ENCODE measurements at places on chromosomes 1 and 21. TPM values are rescaled to one million over a fixed set of nuclear protein-coding genes. Genes with fewer than 3 reads are reported as not detected.

Gene CD1B
- total RNA-seq: not detected

Gene HCRTR1
- not detected for total RNA-seq

Gene ID3
- 38.4 TPM for total RNA-seq

Gene FRRS1
- total RNA-seq: 5.1 TPM

Gene ZSWIM5
- 1.5 TPM for total RNA-seq

Gene ZNF692
- 21.2 TPM for total RNA-seq

Gene TMEM200B
- 67.5 TPM for total RNA-seq

Gene AMIGO1
- total RNA-seq: 4.7 TPM

Gene SYDE2
- total RNA-seq: 13.3 TPM

Gene TAS1R3
- not detected for total RNA-seq

Gene TM2D1
- total RNA-seq: 62.2 TPM

Gene ZNF695
- not detected for total RNA-seq

Gene TNFRSF14
- 17.5 TPM for total RNA-seq

Gene FCRLA
- total RNA-seq: not detected

Gene F3
- total RNA-seq: 68.8 TPM

Gene TRIM46
- total RNA-seq: 4.6 TPM

Gene IKBKE
- total RNA-seq: not detected

Gene CHIA
- 0.14 TPM for total RNA-seq

Gene RHEX
- 6.4 TPM for total RNA-seq

- no peak for DNase-seq
These were observed 278.5 kb upstream of the GJB5 start for GRCh38 chr1:34476371-34476770.

DNA sequence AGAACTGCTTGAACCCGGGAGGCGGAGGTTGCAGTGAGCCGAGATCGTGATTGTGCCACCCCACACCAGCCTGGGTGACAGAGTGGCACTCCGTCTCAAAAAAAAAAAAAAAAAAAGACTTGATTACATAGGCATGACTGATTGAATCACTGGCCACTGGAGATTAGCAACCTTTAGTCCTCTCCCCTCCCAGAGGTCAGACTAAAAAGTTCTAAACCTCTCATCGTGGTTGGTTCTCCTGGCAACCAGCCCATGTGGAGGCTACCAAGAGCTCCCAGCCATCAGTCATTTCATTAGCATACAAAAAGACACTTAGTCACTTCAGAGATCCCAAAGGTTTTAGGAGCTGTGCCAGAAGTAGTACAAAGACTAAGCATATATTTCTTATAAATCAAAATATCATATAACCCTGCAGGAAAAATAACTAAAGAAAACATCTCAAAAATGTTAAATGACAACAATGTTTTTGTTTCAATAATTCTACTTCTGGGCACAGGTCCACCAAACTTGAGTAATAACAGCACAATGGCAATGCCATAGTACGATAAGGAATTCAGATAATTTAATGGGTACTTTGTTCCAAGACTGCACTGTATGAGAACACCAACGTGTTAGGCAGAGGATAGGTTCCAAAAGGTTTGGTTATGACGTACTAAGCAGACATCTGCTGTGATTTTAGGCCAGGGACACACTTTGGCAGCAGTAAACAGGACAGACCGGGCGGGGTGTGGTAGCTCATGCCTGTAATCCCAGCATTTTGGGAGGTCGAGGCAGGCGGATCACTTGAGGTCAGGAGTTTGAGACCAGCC is 18.1 kb downstream of the USP48 start:
- DNase-seq: no peak

DNA sequence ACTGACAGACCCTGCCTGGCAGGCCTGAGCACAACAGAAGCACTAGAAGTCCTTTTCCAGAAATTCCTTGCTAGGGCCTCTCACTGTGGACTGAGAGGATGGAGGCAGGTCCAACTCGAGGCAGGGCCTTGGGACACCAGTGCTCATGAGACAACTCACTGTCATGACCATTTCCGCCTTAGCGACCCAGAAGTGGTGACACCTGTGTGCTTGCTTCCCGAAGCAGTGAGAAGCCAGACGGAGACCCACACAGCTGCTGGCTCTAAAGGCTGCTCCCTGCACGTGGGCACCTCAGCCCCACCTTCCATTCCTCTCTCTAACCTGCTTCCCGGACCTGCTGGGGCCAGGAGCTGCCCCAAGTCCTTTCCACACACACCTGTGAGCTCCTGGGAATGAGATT is 33.0 kb downstream of the KCNC4 start:
- DNase-seq: no peak

DNA sequence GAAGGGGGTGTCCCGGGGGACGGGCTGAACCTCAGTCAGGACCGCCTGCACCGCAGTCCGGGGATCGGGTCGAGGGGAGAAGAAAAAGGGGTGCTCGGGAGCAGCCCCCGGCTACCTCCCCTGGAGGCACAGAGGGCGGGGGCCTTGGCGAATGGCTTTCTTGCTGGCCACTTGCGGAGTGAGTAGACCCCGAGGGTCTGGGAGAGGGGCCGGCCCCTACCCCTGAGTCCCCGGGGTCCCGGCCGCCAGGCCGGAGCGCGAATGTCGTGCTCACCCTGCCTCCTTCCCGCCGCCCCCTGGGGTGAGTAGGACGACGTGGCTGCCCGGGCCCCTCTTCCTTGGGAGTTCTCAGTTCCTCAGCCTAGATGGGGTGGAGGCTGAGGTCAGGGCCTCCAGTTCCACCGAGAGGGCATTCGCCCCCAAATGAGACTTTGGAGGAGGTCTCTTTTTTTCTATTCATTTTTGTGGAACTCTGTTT is 113.0 kb downstream of the OSBPL9 start:
- DNase-seq: no peak

GRCh38 chr1:65207317-65207716 is 59.3 kb downstream of the AK4 start:
- no peak for DNase-seq

DNA sequence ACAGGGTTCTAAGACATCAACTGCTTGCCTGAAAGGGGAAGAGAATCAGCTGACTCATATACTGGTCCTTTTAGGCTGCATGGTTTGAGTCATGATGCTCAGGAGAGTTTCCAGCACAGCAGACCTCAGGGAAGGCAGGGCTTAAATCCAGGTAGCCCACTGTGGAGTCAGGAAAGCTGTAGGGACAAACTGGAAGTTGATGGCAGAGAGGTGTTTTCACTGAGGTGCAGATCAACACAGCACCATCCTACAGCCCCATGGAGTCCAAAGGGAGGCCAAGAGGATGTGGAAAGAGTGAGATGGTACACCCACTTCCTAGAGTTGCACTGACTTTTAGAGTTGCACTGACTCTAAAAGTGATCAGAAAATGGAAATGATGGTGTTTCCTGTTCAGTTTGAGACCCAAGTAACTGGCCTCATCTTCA is 252.4 kb upstream of the DUSP10 start:
- DNase-seq: no peak

- DNase-seq: no peak
These were observed 163.3 kb downstream of the TM2D1 start for GRCh38 chr1:61561666-61562065.

DNA sequence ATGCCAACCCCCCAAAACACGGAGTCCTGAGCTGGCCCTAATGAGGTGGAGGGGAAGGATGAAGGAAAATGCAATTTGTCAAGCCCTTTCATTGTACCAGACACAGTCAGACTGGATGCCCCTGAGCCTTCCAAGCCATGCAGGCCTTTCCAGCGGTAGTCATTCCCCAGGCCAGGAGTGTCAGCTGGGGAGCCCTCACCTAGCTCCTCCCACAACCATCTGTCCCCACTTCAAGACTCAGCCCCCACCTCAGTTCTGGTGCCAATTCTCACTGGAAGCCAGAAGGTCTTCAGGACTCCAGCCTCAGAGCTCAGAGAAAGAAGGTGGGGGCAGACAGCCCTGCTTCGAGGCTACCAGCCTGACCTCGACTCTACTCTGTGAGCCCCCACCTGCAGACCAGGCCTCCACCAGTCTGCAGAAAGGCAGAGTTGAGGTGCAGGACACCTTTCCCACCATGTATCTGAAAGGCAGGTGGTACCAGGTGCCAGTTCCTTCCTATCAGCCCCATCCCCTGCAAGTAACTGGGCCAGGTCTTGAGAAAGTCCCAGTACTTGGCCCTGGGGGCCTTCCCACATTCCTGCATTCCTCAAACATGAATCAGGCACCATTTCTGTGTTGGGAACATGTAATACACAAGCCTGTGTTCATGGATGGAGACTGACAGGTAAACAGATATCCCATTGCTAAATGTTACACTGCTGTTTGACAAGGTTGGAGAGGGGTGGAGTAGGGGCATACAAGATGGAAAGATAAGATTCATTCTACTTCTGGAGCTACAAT is 180.6 kb upstream of the EDN2 start:
- DNase-seq: no peak

DNA sequence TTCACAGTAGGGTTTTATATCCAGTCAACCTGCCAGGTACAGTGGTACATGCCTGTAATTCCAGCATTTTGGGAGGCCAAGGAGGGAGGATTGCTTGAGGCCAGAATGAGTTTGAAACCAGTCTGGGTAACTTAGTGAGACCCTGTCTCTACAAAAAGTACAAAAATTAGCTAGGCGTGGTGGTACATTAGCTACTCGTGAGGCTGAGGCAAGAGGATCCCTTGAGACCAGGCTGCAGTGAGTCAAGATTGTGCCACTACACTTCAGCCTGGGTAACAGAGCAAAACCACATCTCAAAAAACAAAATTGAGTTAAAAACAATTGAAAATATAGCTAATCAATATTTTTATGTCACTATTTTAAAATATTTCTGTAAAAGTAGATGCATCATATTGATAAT is 33.2 kb downstream of the DDI2 start:
- no peak for DNase-seq

GRCh38 chr21:45845063-45845769 is 136.4 kb upstream of the COL6A1 start:
- no peak for DNase-seq

GRCh38 chr1:214513394-214513793 is 38.0 kb downstream of the PTPN14 start:
- DNase-seq: no peak

DNA sequence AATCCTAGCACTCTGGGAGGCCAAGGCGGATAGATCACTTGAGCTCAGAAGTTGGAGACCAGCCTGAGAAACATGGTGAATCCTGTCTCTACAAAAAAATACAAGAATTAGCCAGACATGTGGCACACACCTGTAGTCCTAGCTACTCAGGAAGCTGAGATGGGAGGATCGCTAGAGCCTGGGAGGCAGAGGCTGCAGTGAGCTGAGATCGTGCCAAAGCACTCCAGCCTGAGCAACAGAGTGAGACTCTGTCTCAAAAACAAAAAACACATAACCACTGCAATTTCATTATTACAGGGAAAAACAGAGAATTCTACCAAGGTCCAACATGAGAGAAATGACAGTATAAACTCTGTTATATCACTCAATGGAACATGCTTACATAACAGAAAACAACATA is 4.4 kb upstream of the TOMM20 start:
- DNase-seq: no peak

- no peak for DNase-seq
These were observed 126.0 kb downstream of the NR5A2 start for GRCh38 chr1:200153277-200154055.

DNA sequence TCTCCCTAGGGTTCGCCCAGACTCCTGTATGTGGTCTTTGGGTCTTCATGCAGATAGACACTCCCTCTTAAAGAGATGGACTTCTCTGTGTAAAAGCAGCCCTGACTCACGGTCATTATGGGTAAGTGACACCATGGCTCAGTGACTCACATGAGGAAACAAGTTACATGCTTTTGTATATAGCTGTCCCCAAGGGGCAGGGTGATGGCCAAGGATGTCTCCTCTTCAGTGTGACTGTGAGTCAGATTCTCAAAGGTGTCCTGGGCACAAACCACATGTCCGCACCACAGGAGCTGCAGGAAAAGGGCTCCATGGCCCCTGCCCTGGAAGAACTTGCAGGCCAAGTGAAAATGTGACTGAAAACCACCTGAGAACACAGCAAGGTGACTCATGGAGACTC is 380.4 kb downstream of the NPHP4 start:
- DNase-seq: no peak

DNA sequence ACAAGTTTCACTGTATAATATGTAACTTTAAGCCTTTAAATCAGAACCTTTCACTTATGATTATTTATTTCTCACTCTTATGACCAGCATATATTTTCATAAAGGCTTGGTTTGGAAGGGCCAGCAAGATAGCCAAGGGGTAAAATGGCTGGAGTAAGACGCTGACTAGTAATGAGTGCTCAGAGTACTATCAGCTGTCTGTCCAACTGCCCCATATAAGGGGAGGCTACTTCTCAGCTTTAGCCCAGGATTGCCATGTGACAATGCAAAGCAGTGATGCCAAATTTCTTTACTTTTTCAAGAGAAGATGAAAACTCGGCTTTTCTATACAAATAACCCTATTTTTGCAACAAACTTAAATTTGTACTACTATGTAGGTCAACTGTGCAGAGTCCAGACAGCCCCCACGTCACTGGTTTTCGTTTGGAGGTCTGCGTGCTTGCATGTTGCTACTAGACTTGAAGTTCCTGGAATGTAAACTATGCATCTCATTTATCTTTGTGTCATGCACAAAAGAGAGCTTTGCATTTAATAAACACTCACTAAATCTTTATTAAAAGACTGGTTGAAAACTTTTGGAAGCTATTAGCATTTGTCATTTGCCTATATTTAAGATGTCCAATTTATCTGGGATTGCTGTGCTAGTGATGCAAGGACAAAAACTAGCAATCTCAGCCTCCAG is 110.4 kb downstream of the TNFSF18 start:
- no peak for DNase-seq

DNA sequence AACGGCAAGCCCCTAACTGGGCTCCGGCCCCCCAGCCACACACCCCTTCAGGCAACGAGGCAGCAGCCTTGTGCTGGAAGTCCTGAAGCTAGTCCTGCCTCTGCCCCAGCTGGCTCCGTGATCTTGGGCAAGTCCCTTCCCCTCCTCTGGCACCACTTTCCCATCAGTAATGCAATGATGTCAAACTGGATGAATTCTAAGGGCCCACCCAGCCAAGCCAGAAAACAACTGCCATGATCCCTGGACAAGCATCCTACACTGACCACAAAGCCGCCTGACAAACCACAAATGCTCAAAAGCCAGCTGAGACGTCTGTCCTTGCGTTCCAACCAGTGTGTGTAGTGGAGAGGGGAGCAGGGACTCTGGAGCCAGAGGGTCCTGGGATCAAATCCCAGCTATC is 26.8 kb downstream of the IFFO2 start:
- DNase-seq: no peak

- DNase-seq: no peak
These were observed 52.6 kb downstream of the ABCA4 start for GRCh38 chr1:94068096-94068998.

GRCh38 chr1:201282931-201283829 is at the start of gene PKP1:
TSS of gene PKP1 (plus strand) at chr1:201283506. CDS start at chr1:201283703, 197 bp downstream.
- no peak for DNase-seq

GRCh38 chr1:54795356-54795665 is 5.8 kb downstream of the TTC22 start:
- no peak for DNase-seq

- no peak for DNase-seq
These were observed 318.6 kb downstream of the CAMTA1 start for GRCh38 chr1:7103874-7104273.

DNA sequence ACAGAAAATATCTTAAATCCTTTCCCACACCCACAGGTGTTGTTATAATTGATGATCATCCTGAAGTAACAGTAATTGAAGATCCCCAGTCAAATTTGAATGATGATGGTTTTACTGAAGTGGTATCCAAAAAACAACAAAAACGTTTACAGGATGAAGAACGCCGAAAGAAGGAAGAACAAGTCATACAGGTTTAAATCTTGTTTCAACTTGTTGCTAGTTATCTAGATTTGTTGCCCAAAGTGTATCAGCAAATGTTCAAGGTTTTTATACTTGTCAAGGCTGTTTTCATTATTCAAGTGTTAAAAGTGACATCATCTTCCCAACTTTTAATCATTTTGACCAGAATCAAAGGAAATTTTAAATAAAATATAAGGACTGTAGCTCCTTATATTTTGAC is 64.7 kb downstream of the PRRC2C start:
- no peak for DNase-seq

- DNase-seq: no peak
These were observed 47.7 kb downstream of the UTP25 start for GRCh38 chr1:209875515-209875914.
